ENCODE measurements at places on chromosomes 1 and 21. TPM values are rescaled to one million over a fixed set of nuclear protein-coding genes. Genes with fewer than 3 reads are reported as not detected.

TNFRSF9 gene
- total RNA-seq, result 6.7 TPM

RHEX gene
- total RNA-seq, result not detected

RGS13 gene
- not detected for total RNA-seq

SPRR3 gene
- not detected for total RNA-seq

INAVA gene
- 2.3 TPM for total RNA-seq

GPR153 gene
- total RNA-seq, result 4.7 TPM

CACHD1 gene
- total RNA-seq, result 8.2 TPM

EXO1 gene
- total RNA-seq, result 4.3 TPM

CDA gene
- 0.92 TPM for total RNA-seq

FCRL1 gene
- total RNA-seq, result not detected
